Left renal cortex interstitium (tissue), 4 donors: ENCODE measurements at places on chromosomes 1 and 21. TPM values are rescaled to one million over a fixed set of nuclear protein-coding genes. Genes with fewer than 3 reads are reported as not detected.
A peak's percentile ranks its signal among the peaks of the same experiment; 100 is the strongest.

The GUCA2A gene
- polyA plus RNA-seq: not detected

The IFT25 gene
- 44.9 TPM for polyA plus RNA-seq

The GNG4 gene
- 4.2 TPM for polyA plus RNA-seq

The S100A7A gene
- not detected for polyA plus RNA-seq

The TTC22 gene
- 6.8 TPM for polyA plus RNA-seq

The ATP1B1 gene
- 422 TPM for polyA plus RNA-seq

The CA14 gene
- 8.0 TPM for polyA plus RNA-seq

The IL12RB2 gene
- 0.60 TPM for polyA plus RNA-seq

The ANGPTL1 gene
- polyA plus RNA-seq: 8.6 TPM

The TTC24 gene
- polyA plus RNA-seq: 1.8 TPM

The FNDC7 gene
- not detected for polyA plus RNA-seq

The LENEP gene
- polyA plus RNA-seq: 0.91 TPM

DNA sequence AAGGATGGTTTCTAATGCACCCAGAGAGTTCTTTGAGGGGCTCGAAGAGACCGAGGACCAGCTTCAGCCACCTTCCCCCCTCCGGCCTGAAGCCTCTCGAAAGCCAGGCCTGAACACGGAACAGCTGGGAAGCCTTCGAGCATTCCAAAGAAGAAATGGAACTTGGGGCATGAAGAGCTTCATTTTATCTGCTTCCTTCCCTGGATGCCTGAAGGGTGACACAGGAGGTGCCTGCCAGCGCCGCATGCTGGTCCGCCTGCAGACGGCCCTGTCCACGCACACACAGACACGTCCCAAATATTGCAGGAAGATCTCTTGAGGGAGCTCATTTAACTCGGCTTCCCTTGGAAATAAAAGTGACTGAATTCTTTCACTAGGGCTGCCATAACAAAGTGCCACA is 73.7 kb downstream of the TOMM20 start:
- DNase-seq: no peak

DNA sequence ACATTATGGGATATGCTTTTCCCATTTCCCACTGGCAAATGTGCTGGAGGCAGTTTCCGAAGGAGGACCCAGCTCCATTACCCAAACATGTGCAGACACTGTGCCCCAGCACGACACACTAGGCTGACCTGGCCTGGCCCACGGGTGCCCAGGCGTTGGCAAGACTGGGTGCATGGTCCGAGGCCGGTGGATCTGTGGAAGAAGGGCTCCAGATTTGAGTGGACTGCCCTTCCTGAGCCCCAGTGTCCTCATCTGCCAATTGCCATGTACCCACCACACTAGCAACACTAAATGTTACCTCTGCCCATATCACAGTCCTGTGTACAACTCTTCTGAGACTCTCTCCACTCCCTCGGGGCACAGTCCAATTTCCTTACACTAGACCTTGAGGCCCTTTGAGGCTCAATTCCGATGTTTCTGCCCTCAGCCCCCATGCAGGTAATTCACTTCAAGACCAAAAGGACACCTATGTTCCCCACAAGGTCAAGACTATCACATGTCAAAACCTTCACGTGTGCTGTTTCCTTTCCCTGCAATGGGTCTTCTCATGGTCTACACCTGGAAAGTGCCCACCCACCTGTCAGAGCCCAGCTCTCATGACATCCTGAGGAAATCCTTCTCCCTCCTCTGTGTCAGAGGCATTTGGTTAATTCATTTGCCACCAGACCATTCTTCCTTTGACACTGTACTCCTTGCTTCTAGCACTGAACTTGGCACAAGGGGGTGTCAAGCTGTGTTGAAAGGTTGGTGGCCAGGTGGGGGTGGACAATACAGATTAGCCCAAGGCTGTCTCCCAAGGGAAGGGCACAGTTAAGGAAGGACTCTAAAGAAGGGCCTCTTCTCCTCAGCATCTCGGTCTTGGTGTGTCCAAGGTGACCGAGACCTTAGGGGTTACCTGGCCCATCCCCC is 124.9 kb downstream of the DMRTB1 start:
- no peak for DNase-seq

- DNase-seq: no peak
Measured at GRCh38 chr1:201348211-201348566, 29.3 kb downstream of the TNNT2 start.

GRCh38 chr1:169466259-169467230 is 19.2 kb downstream of the SLC19A2 start:
- no peak for DNase-seq

- no peak for DNase-seq
Measured at GRCh38 chr1:31570228-31570627, 6.1 kb upstream of the TINAGL1 start.

- DNase-seq: no peak
Measured at GRCh38 chr1:210394281-210394821, 65.6 kb downstream of the HHAT start.

- no peak for DNase-seq
Measured at GRCh38 chr1:183092350-183092749, 69.1 kb downstream of the LAMC1 start.

DNA sequence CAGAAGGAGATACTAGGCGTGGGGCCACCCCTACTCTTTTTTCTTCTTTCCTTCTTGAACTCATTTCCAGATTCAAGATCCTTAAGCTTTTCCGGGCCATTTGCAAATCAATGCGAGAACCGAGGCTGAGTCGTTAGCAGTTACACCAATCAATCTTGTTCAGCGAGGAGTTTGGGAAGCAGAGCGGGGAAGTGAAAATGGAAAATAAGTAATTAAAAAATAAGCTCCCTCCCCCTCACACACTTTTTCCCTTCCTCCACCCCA is 1.7 kb upstream of the NEGR1 start:
- peak; percentile 48 for DNase-seq

- no peak for DNase-seq
Measured at GRCh38 chr1:46532498-46533178, 18.8 kb downstream of the KNCN start.

- no peak for DNase-seq
Measured at GRCh38 chr21:39845571-39846130, 21.6 kb upstream of the PCP4 start.

GRCh38 chr1:159307346-159308020 is 5.3 kb downstream of the FCER1A start:
- no peak for DNase-seq

DNA sequence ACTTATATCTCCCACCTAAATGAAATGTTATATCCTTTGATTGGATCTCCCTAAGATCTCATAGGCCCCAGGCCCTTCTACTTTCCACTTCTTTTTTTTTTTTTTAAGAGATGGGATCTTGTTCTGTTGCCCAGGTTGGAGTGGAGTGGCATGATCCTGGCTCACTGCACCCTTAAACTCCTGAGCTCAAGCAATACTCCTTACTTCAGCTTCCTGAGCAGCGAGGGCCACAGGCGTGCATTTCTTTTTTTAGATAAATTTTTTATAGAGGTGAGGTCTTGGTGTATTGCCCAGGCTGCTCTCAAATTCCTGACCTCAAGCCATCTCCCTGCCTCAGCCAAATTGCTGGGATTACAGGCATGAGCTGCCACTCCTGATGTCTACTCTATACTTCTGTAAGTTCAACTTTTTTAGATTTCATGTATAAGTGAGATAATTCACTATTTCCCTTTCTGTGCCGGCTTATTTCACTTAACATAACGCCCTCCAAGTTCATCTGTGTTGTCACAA is 987.5 kb upstream of the NCAM2 start:
- no peak for DNase-seq
